ENCODE measurements at places on chromosomes 12 and 14.

DNA sequence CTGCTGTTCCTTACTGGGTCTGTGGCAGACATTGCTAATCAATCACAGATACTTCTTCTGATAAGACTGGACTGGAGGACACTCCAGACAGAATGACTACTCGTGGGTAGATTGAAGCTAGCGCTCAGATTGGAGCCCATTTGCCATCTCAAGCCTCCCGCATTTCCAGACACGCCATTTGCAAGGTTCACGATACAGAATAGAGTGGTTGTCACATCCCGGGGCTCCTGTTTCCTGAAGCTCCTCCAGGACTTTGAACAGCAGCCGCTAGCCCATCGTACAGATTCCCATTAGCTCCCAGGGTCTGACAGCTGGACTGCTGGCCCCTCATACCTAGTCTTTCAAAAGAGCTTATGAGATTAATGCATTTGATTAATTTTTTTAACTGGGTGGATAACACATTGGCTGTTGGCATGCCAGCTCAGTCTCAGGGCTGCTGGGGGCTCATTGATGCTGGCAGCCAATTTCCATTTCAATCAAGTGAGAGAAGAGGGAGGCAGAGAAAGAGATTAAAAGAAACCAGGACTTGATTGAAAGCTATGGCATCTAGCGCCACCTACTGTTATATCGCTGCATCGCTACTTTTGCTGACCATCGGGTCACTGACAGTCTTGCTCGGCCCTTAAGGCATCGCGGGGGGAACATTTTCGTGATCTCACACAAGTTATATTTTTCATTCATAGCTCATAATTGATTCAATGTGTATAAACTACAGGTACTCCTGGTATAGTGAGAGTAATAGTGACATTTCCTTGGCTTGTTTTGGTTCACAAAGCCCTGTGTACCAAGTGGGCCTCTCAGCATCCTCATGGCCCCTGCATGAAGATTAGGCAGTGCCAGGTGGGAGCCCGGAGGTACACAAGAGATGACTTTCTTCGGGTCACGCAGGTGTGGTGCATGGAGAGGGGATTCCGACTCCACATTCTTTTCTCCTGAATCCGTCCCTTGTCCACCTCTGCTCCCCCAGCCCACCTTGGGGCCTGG lies 78.6 kb downstream of the CCDC60 start:
- DNase-seq = peak; percentile 84

GRCh38 chr14:77286576-77286975 lies 15.6 kb upstream of the NGB start:
- no peak for DNase-seq

GRCh38 chr12:84619053-84619571 lies 293.5 kb downstream of the SLC6A15 start:
- no peak for DNase-seq

DNA sequence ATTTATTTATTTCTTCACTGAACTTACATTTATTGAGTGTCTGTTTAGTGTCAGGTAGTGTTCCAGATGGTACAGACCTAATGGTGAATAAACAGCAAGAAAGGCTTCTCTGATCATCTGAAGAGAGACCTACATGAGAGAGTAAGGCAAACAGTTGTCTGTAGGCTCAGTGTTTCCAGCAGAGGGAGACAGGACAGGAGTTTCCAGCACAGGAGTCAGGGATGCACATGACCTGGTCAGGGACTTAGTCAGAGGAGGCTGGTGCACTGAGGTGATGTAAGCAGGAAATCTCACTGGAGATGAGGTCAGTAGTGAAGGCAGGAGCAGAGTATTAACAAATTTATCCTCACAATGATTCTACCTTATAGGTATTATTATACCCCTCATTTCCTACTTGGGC lies 233.2 kb downstream of the MDGA2 start:
- DNase-seq = peak; percentile 46

DNA sequence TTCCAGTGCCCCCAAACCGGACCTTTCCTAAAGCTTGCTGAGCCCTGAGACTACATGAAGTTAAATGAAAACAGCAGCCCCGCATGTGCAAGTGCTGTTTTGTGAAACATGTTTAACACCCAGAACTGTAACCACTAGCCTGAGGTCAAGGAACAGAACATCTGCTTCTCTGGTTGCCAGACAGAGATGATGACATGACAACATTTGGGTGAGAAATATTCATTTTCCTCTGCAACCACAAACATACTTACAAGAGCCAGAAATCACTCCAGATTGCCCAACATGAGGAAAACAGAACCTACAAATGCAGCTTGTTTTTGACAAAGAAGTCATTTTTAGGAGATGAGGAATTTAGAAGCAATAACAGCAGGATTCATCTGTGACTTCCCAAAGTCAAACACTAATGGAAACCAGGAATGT lies 110.4 kb downstream of the BCAT1 start:
- DNase-seq = no peak

- no peak for DNase-seq
Measured at GRCh38 chr14:36424478-36425102, 95.4 kb downstream of the NKX2-1 start.

- DNase-seq = no peak
Measured at GRCh38 chr12:9073076-9073475, 42.6 kb downstream of the A2M start.

DNA sequence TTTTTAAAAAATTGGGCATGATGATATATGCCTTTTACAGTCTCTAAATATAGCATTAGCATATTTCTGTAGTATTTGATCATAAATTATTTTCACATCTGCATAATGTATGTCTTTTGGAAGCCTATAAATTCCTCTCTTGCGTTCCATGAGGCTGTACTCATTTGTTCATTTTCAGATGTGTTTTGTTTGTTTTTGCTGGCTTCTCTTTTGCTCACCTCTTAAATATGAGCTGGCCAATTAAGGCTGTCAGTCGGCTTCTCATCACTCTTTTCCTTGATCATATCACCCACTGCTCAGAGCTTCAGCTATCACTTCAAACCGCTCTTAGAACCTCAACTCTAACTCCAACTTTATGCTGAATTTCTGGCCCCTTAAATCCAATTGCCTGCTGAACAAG lies 6.6 kb downstream of the TMEM263 start:
- no peak for DNase-seq

GRCh38 chr12:92539110-92539749 lies 163.6 kb upstream of the PLEKHG7 start:
- DNase-seq = no peak

- no peak for DNase-seq
Measured at GRCh38 chr14:68238976-68239375, 419.4 kb downstream of the RAD51B start.

DNA sequence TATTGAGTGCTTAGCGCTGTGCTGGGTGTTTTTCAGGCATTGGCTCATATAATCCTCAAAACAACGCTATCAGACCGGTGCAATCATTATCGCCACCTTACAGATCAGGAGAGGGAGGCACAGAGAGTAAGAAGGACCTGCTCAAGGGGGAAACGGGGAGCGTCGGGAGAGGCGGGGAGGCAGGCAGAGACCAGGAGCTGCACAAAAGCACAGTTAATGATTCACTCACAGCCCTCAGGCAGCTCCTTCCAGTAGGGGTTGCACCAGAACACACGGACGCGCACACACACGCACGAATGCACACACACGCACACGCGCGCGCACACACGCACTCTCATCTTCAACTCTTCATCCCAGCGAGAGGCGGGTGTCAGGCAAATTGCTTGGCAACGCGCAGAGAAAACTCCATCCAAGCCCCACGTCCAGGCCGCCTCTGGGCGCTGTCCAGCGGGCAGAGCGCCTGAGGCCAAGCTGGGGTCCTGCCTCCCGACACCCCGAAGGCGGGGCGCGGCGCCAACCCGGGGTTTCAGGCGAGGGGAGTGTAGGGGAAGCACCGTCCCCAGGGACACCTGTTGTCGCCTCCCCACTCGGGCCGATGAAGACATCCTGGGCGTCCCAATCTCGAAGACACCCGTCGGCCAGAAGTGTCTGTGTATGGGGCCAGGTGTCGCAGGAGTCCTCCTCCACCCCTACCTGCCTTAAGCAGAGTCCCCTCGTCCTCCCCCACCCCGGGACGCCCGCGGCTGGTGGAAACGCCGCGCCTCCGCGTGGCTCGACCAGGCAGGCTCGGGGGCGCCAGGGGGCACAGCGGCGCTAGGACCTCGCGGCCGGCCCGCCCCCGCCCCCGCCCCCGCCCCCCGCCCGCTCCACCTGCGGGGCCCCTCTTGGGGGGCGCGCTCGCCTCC lies 35.5 kb upstream of the STON2 start:
- peak; percentile 62 for DNase-seq

DNA sequence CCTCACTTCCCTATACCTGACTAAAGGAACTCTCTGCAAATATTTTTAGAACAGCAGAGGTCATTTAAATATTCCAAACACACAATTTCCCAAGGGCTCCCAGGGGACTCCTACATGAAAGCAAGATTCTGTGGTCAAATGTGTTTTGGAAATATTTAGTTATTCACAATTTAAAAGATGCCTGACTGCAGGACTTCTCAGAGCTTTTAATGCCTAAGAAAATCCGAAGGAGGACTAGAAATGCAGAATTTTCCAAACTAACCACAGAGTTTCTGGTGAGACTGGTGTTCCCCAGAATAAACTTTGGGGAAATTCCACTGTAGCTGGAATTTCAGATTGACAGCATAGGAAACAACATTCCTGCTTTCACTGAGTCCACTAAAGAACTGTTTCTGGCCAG lies 84.8 kb upstream of the MAP1LC3B2 start:
- no peak for DNase-seq

GRCh38 chr12:52275686-52276085 lies 1.2 kb downstream of the KRT86 start:
- DNase-seq = no peak

DNA sequence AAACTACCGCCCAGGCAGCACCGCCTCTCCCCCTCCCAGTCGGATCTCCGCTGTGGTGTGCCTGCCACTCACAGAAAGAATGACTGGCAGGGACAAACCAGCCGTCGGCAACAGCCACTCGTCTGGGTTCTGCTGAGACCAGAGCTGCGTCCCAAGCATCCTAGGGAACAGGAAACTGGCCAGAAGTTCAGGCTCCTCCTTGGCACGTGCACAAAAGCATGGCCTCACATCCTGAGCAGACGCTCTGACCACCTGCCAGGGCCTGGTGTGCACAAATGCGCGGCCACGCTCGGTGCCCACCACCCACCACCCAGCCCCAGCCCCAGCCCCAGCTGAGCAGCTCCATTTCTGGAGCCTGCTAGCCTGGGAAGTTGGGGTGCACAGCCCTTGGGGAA lies 214.8 kb downstream of the DPF3 start:
- DNase-seq = no peak

- no peak for DNase-seq
Measured at GRCh38 chr12:3263939-3264922, 187.1 kb downstream of the TSPAN9 start.

DNA sequence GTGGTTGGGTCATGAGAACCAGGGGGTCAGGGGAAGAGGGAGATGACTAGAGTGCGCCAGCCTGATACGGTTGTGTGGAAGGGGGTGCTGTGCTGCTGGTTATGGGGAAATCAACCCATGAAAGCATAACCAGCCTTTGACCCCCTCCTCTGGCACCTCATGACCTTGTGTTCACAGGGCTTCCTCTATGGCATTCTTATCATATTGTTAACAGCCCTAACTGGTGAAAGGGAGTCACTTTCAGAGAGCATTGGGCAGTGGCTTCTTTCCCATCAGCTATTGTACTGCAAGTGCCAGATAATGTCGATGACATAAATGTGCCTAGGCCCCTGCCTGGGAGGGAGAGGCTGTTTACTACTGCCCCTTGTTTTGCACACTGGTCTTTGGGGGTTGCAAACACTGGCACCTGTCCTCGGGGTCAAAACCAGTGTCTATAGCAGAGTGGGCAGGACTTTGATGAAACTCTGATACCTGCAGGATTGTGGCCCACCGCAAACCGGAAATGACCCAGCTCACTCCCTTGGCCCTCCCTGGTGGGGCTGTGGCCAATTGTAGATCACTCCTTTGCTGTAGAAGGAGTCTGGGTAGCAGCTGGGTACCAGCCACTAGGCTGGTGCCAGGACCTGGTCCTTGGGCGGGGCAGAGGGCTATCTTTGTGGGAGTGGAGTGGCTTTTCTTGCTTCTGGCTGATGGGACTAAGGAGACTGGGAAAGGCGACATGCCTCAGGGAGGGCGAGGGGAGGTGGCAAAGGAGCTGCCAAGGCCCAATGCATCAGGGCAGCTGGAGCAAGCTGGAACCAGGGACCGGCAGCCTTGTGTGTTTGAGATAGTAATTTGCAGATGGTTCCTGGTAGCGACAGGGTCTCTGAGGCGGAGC lies 634 bp upstream of the TMEM63C start:
- no peak for DNase-seq

- DNase-seq = no peak
Measured at GRCh38 chr12:120350576-120351350, 18.2 kb downstream of the MSI1 start.

- no peak for DNase-seq
Measured at GRCh38 chr12:9760699-9761418, at the start of gene CD69. Gene CD69, minus strand, starts transcription at chr12:9760901. Its CDS starts 81 bp downstream, at chr12:9760820.

- no peak for DNase-seq
Measured at GRCh38 chr14:76950055-76951020, 78.2 kb downstream of the IRF2BPL start.

- no peak for DNase-seq
Measured at GRCh38 chr12:52602552-52602951, 1.3 kb upstream of the KRT72 start.

DNA sequence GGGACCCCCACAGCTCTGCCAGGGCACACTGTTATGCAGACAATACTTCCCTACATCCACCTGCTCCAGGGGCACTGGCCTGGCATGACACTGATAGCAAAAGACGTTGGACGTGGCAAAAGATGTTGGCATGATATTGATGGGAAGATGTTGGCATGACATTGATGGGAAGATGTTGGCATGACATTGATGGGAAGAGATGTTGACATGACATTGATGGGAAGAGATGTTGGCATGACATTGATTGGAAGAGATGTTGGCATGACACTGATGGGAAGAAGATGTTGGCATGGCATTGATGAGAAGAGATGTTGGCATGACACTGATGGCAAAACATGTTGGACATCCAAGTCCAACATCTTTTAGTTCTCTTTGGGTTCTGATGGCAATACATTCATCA lies 11.4 kb upstream of the DEGS2 start:
- DNase-seq = no peak

- no peak for DNase-seq
Measured at GRCh38 chr14:51873221-51873893, 12.9 kb downstream of the GNG2 start.

GRCh38 chr14:103745424-103745823 lies 29.8 kb downstream of the ZFYVE21 start:
- DNase-seq = no peak

DNA sequence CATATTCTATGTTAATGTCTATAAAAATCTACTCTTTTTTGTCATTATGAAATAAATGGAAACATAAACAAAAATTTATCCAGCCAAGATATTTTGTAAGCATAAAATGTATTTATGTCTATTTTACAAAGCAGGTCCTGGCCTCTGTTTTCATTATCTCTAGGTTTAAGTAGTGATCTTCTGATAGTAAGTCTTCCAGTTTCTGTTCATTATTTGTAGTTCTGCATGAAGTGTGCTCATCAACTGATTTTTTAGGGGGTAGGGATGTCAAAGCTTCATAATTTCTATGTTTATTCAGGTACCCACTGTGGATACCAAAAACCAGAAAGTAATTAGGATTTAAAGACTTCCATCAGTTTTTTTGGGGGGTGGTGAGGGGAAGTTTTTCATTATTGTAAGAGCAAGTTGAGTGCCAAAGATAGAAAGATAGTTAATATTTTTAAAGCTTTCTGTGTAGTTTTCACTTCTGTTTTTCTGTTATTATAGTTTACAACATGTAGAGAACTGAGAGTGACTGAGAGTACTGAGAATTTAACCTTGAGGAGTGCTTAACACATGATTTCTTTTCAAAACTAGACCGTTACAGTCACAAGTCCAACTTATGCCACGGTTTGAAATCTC lies 30.6 kb upstream of the LMO3 start:
- DNase-seq = no peak

- DNase-seq = no peak
Measured at GRCh38 chr14:81222126-81222525, 1.4 kb upstream of the GTF2A1 start.

- no peak for DNase-seq
Measured at GRCh38 chr14:85811340-85811739, 281.4 kb downstream of the FLRT2 start.
